Right atrium auricular region (tissue), 2 donors: ENCODE measurements at places on chromosomes 6 and 20. TPM values are rescaled to one million over a fixed set of nuclear protein-coding genes. Genes with fewer than 3 reads are reported as not detected.

GRCh38 chr6:151553416-151554165 lies 59.8 kb downstream of the CCDC170 start:
- H3K36me3 ChIP-seq = no peaks in the 10 kb centered on the region
- no peak for DNase-seq
- H3K4me3 ChIP-seq = no peak overlapping the region
- H3K27me3 ChIP-seq = no peaks in the 10 kb centered on the region
- no peak overlapping the region for H3K27ac ChIP-seq
- H3K4me1 ChIP-seq = no peaks in the 10 kb centered on the region

DNA sequence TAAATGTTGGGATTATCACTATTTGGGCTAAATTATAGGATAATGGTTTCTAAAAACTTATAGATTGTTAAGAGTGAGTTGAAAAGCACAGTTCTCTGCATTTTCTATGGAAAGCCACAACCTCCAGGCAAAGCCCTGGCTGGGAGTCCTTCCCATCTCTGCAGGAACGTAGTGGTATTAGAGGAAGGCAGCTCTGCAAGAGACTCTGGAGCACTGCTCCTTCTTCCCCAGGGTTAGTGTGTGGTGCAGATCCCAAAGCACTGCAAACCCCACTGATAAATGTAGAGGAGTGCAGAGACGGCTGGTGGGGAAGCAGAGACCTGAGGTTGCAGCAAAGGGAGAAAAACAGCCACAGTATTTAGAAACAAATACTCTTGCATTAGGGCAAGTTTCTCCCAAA lies 225.3 kb downstream of the TINAG start:
- H3K27me3 ChIP-seq = no peaks in the 10 kb centered on the region
- no peak overlapping the region for H3K27ac ChIP-seq
- H3K4me3 ChIP-seq = no peak overlapping the region
- no peak for DNase-seq

DNA sequence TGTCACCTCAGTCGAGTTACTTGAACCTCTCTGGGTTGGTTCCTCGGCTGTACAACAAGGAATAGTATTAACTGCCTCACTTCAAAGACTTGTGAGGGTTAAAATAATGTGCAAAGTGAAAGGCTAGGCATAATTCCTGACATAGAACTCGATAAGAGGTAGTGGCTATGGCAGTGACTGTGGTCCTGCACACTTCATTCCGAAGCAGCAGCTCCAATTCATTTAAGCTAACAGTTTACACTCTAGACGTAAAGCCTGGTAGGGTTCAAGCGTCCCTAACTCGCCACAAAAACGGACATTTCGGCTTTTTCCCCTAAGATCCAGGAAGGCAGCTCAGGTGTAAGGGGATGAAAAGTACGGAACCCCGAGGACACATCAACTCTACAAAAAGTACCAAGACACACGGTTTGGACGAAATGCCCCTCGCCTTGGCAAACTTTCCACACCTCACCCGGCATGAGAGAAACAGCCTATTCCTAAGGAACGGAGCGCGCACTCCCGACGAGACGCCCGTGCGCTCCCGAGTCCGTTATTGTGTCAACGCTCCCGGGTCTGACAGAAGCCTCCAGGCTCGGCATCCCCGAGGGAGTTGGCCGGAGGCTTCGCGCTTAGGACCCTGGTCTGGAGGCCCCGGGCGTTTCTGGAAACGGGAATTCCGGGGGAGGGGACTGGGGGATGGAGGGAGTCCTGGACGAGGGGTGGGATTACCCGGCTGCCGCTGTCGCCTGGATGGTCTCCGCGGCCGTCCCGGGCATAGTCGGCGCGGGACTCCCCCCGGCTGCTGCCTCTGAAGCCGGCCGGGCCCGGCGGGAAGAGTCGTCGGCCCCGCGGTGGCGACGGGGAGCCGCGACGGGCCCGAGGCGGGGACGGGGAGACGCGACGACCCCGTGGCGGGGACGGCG lies 937 bp downstream of the ZNF318 start:
- H3K27me3 ChIP-seq = no peaks in the 10 kb centered on the region
- H3K36me3 ChIP-seq = peaks cover 6% of the 10 kb centered on the region
- peaks cover 20% of the 10 kb centered on the region for H3K4me1 ChIP-seq
- peak overlapping the region; percentile 68 for H3K4me3 ChIP-seq
- peak; percentile 63 for DNase-seq

GRCh38 chr6:147479857-147480256 lies 28.6 kb upstream of the SAMD5 start:
- DNase-seq = no peak
- no peaks in the 10 kb centered on the region for H3K4me1 ChIP-seq
- H3K27ac ChIP-seq = no peak overlapping the region
- H3K4me3 ChIP-seq = no peak overlapping the region
- H3K36me3 ChIP-seq = no peaks in the 10 kb centered on the region

- H3K4me1 ChIP-seq = peaks cover 33% of the 10 kb centered on the region
- no peaks in the 10 kb centered on the region for H3K36me3 ChIP-seq
- no peaks in the 10 kb centered on the region for H3K27me3 ChIP-seq
- H3K4me3 ChIP-seq = no peak overlapping the region
- no peak for DNase-seq
Measured at GRCh38 chr6:116568821-116569755, 2.2 kb upstream of the RWDD1 start.

DNA sequence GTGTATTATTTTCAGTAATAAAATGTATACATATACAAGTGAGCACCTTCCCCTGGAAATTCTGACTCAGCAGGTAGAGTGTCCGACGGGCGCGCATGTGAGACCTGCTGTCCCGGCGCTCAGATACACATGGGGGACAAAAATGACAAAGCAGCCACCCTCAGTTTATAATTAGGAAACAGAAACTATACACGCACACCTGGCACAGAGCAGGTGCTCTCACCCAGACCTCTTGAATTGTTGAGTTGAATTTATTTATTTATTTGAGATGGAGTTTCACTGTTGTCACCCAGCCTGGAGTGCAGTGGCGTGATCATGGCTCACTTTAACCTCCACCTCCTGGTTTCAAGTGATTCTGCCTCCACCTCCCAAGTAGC lies 180.4 kb downstream of the ZDHHC14 start:
- H3K27me3 ChIP-seq = no peaks in the 10 kb centered on the region
- H3K4me3 ChIP-seq = no peak overlapping the region
- H3K36me3 ChIP-seq = no peaks in the 10 kb centered on the region

GRCh38 chr6:118672678-118673077 lies 21.3 kb upstream of the CEP85L start:
- no peak for DNase-seq
- no peaks in the 10 kb centered on the region for H3K27me3 ChIP-seq
- H3K4me3 ChIP-seq = no peak overlapping the region
- H3K36me3 ChIP-seq = no peaks in the 10 kb centered on the region
- H3K27ac ChIP-seq = no peak overlapping the region
- H3K4me1 ChIP-seq = peaks cover 9% of the 10 kb centered on the region

GRCh38 chr20:8388141-8388540 lies 256.1 kb downstream of the PLCB1 start:
- no peak overlapping the region for H3K27ac ChIP-seq
- no peaks in the 10 kb centered on the region for H3K36me3 ChIP-seq

GRCh38 chr20:20552076-20552475 lies 160.4 kb downstream of the RALGAPA2 start:
- H3K27me3 ChIP-seq = no peaks in the 10 kb centered on the region
- H3K4me3 ChIP-seq = no peak overlapping the region
- H3K36me3 ChIP-seq = no peaks in the 10 kb centered on the region
- H3K27ac ChIP-seq = no peak overlapping the region
- H3K4me1 ChIP-seq = no peaks in the 10 kb centered on the region

- no peaks in the 10 kb centered on the region for H3K4me1 ChIP-seq
- no peak overlapping the region for H3K4me3 ChIP-seq
- no peaks in the 10 kb centered on the region for H3K36me3 ChIP-seq
- H3K27ac ChIP-seq = no peak overlapping the region
- DNase-seq = no peak
- no peaks in the 10 kb centered on the region for H3K27me3 ChIP-seq
Measured at GRCh38 chr6:80523010-80523409, 416.5 kb downstream of the BCKDHB start.

- no peaks in the 10 kb centered on the region for H3K36me3 ChIP-seq
- H3K27me3 ChIP-seq = no peaks in the 10 kb centered on the region
- no peaks in the 10 kb centered on the region for H3K4me1 ChIP-seq
- no peak overlapping the region for H3K27ac ChIP-seq
- no peak for DNase-seq
- H3K4me3 ChIP-seq = no peak overlapping the region
Measured at GRCh38 chr6:126955621-126956020, 162.8 kb upstream of the RSPO3 start.

DNA sequence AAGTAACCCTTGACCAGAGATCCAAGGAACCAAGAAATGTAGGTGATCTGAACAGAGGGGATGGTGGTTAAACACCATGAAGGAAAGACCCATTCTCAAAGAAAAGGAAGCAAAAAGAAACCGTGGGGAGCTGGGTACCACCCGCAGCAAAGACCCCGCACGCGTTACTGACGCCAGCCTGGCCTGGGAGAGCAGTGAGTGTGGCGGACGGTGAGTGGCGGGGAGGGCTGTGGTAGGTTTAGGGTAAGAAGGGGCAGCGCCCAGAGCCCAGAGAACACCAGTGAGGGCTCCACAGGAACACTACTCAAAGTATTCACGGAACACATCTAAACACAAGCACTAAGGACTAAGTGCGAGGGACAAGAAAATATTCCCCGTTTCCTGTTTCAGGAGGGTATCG lies 4.2 kb downstream of the GMEB2 start:
- H3K4me1 ChIP-seq = no peaks in the 10 kb centered on the region
- H3K27me3 ChIP-seq = no peaks in the 10 kb centered on the region
- DNase-seq = no peak
- no peak overlapping the region for H3K27ac ChIP-seq

GRCh38 chr20:10111139-10111958 lies 76.6 kb downstream of the ANKEF1 start:
- H3K36me3 ChIP-seq = no peaks in the 10 kb centered on the region
- no peak for DNase-seq
- H3K4me3 ChIP-seq = no peak overlapping the region
- H3K4me1 ChIP-seq = no peaks in the 10 kb centered on the region
- H3K27ac ChIP-seq = no peak overlapping the region

GRCh38 chr6:33862536-33862935 lies 58.7 kb upstream of the MLN start:
- no peaks in the 10 kb centered on the region for H3K4me1 ChIP-seq
- no peak overlapping the region for H3K27ac ChIP-seq
- no peaks in the 10 kb centered on the region for H3K27me3 ChIP-seq
- no peak overlapping the region for H3K4me3 ChIP-seq
- H3K36me3 ChIP-seq = no peaks in the 10 kb centered on the region
- DNase-seq = no peak

DNA sequence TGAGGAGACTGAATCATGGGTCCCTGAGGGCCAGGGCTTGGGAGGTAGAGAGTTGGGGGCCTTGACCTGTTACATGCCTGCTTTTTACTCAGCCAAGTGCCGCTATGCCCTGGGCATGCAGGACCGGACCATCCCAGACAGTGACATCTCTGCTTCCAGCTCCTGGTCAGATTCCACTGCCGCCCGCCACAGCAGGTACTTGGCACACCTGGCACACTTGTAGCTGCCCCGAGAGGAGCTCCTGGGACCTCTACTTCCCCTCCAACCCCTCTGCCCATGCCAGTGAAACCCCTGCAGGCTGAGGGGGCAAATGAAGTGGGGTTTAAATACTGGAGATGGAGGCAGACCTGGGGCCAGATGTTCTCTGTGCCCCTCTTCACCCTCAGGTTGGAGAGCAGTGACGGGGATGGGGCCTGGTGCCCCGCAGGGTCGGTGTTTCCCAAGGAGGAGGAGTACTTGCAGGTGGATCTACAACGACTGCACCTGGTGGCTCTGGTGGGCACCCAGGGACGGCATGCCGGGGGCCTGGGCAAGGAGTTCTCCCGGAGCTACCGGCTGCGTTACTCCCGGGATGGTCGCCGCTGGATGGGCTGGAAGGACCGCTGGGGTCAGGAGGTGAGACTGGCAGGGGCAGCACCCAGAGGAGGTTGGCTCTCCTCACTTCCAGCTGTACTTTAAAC lies 4.6 kb downstream of the DDR1 start:
- no peaks in the 10 kb centered on the region for H3K4me1 ChIP-seq
- H3K27ac ChIP-seq = peak overlapping the region; percentile 24
- H3K36me3 ChIP-seq = peaks cover 34% of the 10 kb centered on the region
- H3K27me3 ChIP-seq = no peaks in the 10 kb centered on the region
- H3K4me3 ChIP-seq = no peak overlapping the region

GRCh38 chr20:20896606-20897005 lies 184.2 kb upstream of the RALGAPA2 start:
- no peak for DNase-seq
- H3K4me3 ChIP-seq = no peak overlapping the region
- no peaks in the 10 kb centered on the region for H3K36me3 ChIP-seq
- no peak overlapping the region for H3K27ac ChIP-seq
- H3K4me1 ChIP-seq = no peaks in the 10 kb centered on the region

DNA sequence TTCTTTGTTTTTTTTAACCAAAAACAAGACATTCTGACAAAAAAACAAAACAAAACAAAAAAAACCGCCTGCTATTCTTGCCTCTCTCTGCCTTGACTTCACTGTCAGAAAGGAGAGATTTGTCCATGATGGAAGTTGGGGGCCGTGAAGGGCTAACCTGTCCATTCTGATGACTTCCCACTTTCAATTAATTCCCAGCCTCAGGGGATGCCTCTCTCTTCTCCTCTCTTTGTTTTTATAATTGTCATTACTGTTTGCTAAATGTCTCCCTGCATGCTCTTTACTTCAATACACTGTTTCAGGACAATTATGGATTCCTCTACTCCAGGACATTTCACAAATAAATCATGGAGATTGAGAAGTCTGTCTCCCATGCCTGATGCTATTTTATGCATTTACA lies 130.5 kb upstream of the CNR1 start:
- H3K27me3 ChIP-seq = no peaks in the 10 kb centered on the region
- H3K27ac ChIP-seq = no peak overlapping the region
- no peak for DNase-seq
- H3K36me3 ChIP-seq = no peaks in the 10 kb centered on the region
- no peaks in the 10 kb centered on the region for H3K4me1 ChIP-seq

- H3K4me3 ChIP-seq = no peak overlapping the region
- peaks cover 9% of the 10 kb centered on the region for H3K4me1 ChIP-seq
- H3K27me3 ChIP-seq = no peaks in the 10 kb centered on the region
- H3K36me3 ChIP-seq = peaks cover 16% of the 10 kb centered on the region
- peak overlapping the region; percentile 17 for H3K27ac ChIP-seq
Measured at GRCh38 chr20:34945315-34946077, 10.1 kb downstream of the GSS start.

GRCh38 chr6:15631432-15631831 lies 31.4 kb downstream of the DTNBP1 start:
- DNase-seq = no peak
- no peak overlapping the region for H3K27ac ChIP-seq
- no peaks in the 10 kb centered on the region for H3K36me3 ChIP-seq
- H3K4me1 ChIP-seq = no peaks in the 10 kb centered on the region
- no peaks in the 10 kb centered on the region for H3K27me3 ChIP-seq

The GJA10 gene
- total RNA-seq = not detected

The MMP24 gene
- 3.8 TPM for total RNA-seq

The GMPR gene
- 89.5 TPM for total RNA-seq

The FAM83C gene
- total RNA-seq = not detected

The APOM gene
- 1.0 TPM for total RNA-seq

The PDYN gene
- total RNA-seq = not detected

The KIF6 gene
- not detected for total RNA-seq

The LY6G5C gene
- 1.2 TPM for total RNA-seq

The TRIM15 gene
- total RNA-seq = not detected
